ENCODE measurements at places on chromosomes 16 and 17.

GRCh38 chr17:14429084-14429483 lies 128.2 kb downstream of the HS3ST3B1 start:
- no peak for DNase-seq

DNA sequence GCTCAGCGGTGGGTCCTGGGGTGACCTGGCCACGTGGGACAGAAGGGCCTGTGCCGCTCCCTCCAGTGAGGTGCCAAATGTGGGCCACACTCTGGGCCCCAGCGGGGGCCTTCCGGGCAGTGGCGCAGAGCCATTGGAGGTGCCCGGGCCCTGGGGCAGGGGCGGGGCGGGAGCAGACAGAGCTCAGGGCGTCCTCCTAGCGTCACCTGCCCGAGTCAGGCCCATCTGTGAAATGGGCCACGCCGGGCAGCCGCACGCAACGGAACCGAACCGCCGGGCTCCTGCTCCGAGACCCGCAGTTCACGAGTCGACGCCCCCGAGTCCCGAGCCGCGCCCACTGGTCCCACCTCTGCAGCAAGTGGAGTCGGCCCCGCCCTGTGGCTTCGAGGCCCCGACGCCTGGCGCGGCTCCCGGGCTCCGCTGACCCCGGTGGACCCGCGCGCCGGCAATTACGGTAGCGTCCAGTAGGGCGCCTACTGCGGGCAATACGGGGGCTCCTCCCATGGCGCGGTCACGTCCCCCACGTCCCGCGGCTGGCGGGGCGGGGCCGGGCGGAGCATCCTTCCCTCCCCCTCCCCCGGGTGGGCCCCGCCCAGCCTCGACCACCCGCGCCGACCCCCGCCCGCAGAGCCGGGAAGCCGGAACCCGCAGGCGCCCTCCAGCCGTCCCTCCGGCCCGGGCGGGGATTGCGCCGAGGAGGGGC lies 1.9 kb downstream of the SLC16A3 start:
- no peak for DNase-seq

DNA sequence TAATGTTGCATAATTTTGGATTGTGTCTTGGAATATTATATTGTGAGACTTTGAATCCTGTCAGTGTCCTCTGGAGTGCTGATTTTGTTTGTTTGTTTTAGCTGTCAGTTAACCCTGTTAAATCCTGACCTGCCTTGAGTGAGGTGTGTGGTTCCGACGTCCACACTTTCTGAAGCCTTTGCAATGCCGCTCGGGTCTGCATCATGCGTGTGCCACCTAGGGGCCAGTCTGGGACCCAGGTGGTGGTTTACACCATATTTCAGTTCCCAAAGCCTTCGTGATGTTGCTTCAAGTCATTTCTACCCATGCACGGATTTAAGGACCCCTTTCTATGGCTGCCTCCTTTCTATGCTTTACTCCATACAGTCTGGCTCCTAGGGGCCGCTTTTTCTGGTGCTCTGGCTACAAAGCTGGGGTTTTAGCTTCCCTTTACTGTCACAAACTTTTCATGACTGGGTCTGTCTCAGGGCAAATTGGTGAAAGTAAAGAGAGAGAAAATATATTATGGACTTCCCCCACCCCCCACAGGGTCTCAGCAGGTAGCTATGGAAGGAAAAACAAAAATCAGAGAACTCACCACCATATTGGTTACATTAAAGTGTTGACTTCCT lies 11.4 kb upstream of the OR4D1 start:
- DNase-seq: no peak

DNA sequence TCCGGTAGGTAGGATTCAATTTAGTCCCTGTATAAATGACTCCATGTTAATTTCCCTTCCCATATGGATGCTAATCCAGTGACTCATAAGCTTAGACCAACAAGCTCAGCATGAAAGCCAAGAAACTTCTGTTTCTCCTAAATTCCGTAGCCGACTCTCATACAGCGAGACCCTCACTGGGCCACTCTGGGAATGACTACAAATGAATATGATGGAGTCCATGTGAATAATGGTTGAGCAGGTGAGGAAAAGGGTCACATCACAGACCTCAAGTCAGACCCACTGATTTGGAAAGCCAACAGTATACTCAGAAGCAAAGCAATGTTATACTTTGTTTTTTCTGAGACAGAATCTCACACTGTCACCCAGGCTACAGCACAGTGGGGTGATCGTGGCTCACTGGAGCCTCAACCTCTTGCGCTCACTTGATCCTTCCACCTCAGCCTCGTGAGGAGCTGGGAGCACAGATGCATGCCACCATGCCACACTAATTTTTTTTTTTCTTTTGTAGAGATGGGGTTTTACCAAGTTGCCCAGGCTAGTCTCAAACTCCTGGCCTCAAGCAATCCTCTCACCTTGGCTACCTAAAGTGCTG lies 14.6 kb downstream of the RSL1D1 start:
- DNase-seq: no peak

GRCh38 chr16:87806261-87806640 lies 40.5 kb upstream of the KLHDC4 start:
- peak; percentile 87 for DNase-seq

- DNase-seq: no peak
Measured at GRCh38 chr16:81831722-81832126, 52.6 kb downstream of the PLCG2 start.

DNA sequence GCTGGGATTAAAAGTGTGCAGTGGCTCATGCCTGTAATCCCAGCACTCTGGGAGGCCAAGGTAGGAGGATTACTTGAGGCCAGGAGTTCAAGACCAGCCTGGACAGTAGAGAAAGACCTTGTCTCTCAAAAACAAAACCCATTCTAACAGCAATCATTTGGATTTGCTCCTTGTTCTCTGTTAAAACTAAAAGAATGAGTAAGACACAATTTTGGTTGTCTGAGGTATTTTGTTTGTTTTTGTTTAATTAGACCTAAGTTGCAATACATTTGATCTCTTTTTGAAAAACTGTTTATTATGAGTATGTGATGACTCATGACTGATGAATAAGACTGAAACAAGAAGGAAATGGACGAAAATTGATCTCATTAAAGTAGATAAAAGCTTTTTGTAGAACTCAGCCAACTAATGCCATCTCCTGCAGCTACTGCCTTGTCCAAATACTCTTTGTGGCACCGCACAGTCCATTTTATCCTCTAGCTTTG lies 29.0 kb downstream of the GLG1 start:
- DNase-seq: no peak

DNA sequence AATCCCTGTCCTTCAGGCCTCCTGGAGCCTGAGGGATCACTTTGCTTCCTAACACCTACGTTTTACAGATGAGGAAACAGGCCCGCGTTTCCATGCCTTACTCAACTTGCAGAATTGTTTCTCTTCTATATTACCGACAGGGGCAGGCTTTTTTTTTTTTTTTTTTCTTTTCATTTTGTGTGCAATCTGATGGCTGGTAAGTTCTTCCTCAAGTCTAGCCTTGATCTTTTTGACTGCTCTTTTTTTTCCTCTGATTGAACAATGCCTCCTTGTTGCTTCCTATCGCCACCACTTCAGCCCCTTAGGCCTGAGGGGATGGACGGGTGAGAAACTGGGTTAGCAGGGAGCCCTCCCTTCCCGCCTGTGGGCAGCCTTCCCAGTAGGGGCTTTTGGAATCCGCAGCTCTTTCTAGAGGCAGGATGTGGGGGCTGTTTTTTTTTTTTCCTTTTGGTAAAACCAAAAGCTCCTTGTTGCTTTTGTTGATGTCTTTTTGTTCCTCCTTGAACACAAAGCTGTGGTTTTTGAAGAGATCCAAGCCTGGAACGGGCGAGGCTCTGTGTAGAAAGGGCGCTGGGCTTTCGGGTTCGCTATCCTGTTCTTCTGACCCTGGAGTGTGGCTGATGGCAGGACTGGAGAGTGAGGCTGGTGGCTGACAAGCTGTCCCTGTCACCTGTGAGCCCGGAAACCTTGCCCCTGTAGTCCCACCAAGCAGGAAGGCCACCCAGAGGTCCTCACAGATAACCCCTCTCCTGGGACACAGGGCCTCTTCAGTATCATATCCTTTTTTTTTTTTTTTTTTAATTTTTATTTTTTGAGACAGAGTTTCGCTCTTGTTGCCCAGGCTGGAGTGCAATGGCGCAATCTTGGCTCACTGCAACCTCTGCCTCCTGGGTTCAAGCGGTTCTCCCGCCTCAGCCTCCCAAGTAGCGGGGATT lies 14.0 kb downstream of the LASP1 start:
- DNase-seq: no peak

DNA sequence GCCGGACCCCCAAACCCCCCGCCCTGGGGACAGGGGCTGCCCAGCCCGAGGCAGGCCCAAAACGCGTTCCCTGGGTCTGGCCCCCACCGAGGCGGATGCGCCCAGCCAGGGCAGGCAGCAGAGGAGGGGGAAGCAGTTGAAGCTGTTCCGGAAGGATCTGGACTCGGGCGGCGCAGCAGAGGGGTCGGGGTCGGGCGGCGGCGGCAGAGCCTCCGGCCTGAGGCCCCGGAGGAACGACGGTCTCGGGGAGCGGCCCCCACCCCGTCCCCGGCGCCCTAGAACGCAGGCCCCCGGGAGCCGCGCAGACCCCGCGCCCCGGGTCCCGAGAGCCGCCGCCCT lies 22.9 kb upstream of the ZFPM1 start:
- no peak for DNase-seq

DNA sequence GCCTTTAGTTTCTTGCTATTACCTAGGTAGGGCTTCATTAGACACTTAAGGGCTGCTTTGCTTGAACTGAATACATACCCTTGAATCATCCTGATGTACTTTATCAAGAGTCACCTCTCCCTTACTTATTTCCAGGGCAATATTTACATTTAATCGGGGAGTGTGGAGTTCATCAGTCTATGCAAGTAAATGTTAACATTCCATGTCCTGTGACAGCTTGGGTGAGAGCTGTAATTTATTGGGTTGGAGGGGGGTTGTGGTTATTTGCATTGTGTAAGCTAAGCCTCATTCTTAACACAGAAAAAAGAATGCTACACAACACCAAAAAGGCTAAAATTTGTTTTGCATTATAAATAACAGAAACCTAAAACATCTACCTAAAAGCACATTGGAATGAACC lies 16.7 kb downstream of the KCNJ16 start:
- DNase-seq: no peak

- peak; percentile 36 for DNase-seq
Measured at GRCh38 chr16:86751076-86752030, 173.0 kb downstream of the FOXL1 start.

- no peak for DNase-seq
Measured at GRCh38 chr16:21033264-21033663, 117.4 kb downstream of the DNAH3 start.

- DNase-seq: no peak
Measured at GRCh38 chr17:50055426-50056216, at the start of gene ITGA3. ITGA3 (plus strand) TSS chr17:50056110; CDS start chr17:50056440, 330 bp downstream.

DNA sequence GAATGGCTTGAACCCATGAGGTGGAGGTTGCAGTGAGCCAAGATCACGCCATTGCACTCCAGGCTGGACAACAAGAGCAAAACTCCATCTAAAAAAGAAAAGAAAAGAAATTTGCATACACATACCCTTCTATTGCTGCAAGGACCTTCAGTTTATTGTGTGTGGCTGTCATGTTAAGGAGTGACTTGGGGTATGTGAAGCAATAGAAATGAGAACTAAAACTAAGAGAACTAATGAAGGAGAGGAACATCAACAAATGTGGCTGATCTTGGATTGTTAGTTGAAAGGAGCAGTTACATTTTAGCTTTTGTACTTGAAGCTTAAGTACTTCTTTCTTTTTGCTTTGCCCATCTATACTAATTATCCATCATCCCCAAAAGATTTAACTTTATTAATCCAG lies 12.7 kb upstream of the NSRP1 start:
- DNase-seq: no peak

DNA sequence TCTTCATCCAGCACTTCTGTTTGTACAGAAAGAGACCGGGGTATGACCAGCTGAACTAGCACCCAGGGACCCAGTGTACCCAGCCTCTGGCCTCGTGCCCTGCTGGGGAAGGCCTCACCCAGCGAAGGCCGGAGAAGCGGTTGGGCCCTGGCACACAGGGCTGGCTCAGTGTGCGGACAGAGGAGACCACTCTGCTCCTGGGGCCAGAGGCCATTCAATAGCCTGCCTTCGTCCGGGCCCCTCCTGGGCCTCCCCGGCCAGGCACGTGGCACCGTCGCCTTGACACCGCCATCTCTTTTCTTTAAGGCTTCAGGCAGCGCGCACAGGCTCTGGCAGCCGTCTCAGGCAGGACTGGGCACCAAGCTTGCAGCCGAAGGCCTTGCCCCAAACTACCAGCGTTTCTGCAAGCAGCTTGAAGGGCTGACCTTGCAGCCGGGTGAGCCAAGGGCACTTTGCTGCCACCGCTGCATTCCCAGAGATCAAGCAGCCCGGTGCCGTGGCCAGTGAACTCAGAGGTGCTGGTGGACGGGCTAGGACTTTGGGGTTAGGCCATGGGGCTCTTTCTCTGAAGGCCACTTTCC lies 8.0 kb downstream of the TAX1BP3 start:
- DNase-seq: no peak

GRCh38 chr16:10509534-10510025 lies 70.8 kb downstream of the EMP2 start:
- DNase-seq: peak; percentile 21

GRCh38 chr16:14629612-14629918 lies 495 bp downstream of the PARN start:
- no peak for DNase-seq

DNA sequence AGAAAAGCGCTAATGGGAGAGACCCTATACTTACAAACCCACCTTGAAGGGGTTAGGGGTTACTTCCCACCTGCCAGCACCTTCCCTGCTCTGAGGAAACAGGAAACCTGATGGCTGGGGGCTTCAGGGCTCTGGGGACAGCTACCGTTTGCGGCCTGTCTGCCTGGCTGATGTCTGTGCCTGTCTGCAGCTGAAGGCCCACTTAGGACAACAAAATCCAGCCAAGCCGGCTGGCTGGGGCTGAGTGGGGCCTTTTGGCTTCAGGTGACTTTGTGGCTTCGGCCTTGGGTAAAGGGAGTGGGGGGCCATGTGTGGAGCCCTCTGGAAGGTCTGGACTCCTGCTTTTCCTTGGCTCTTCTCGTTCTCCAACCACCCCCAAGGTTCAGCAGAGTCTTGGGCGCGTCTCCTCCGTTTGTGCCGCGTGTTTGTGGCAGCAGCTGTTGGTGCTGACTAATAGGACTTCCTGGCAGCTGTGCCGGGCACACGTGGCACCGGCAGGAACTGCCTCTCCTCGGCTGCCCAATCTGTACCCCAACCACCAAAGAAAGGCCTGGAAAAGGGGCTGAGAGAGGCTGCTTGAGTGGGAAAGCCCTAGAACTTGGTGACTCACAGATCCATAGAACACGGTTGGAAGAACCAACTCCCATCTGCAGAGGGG lies 186.7 kb downstream of the MSI2 start:
- DNase-seq: peak; percentile 21

DNA sequence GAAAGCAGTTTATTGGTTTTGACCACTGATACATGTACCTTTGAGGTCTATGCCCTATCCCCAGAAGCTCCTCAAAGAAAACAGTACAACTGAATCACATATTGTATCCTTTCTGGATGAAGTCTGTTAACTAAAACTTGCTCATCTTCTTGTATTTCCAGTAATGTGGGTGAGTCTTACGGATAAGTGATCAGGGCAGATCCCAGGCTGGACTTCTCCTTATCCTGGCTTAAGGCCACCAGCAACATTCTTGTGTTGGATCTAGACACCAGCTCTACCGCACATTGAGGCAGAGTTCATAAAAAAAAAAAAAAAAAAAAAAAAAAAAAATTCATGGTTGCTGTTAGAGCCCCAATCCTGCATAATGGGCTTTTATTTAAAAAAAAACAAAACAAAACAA lies 536.7 kb upstream of the HSBP1 start:
- DNase-seq: no peak

Data from keratinocyte (primary cell).